ENCODE measurements at places on chromosomes 4 and X.

GRCh38 chr4:52106191-52106590, 55.1 kb downstream of the SPATA18 start:
- DNase-seq: no peak

GRCh38 chr4:169612871-169613859, 782 bp upstream of the NEK1 start:
- peak; percentile 42 for DNase-seq

GRCh38 chr4:156201050-156201449, 247.4 kb upstream of the CTSO start:
- no peak for DNase-seq

- DNase-seq: peak; percentile 37
These were observed 1.7 kb downstream of the SPRY1 start for GRCh38 chr4:123398066-123398852.

GRCh38 chrX:11282043-11282442, 11.2 kb upstream of the AMELX start:
- DNase-seq: no peak

- peak; percentile 38 for DNase-seq
These were observed 221.7 kb downstream of the BCOR start for GRCh38 chrX:39875834-39876628.

DNA sequence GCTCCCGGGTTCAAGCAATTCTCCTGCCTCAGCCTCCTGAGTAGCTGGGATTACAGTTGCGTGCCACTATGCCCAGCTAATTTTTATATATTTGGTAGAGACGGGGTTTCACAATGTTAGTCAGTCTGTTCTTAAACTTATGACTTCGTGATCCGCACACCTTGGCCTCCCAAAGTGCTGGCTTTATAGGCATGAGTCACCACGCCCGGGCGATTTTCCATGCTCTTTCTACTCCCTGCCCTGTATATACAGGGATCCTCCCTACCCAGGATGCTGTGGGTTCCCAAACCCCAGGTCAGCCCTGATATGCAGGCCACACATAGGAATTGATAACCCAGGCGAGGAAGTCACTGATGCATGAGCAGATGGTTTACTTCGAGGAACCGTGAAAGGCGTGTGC, 31.4 kb downstream of the SSX5 start:
- DNase-seq: no peak

- DNase-seq: no peak
These were observed 126.3 kb upstream of the CBR4 start for GRCh38 chr4:169136330-169136729.

- DNase-seq: no peak
These were observed 132.1 kb upstream of the TLL1 start for GRCh38 chr4:165740911-165741310.

GRCh38 chrX:109990582-109991276, 12.2 kb upstream of the TMEM164 start:
- DNase-seq: no peak

DNA sequence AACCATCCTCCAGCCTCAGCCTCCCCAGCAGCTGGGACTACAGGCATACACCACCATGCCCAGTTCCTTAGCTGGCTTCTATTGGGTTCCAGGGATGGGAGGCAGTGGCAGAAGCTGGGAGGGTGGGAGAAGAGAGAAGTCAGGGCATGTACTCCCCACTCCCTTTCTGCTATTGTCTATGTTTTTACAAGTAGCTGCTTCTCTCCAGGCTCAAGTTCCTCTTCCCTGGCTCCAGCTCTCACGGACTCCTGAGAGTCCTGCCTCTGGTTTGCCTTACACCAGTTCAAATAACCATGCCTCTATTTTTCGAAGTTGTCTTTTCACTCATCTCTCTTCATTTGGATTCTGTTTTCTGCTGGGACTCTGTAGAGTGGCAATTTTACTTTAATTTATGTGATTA, 2.9 kb downstream of the TBC1D9 start:
- no peak for DNase-seq

- no peak for DNase-seq
These were observed 143.7 kb downstream of the NAA11 start for GRCh38 chr4:79182209-79182608.

DNA sequence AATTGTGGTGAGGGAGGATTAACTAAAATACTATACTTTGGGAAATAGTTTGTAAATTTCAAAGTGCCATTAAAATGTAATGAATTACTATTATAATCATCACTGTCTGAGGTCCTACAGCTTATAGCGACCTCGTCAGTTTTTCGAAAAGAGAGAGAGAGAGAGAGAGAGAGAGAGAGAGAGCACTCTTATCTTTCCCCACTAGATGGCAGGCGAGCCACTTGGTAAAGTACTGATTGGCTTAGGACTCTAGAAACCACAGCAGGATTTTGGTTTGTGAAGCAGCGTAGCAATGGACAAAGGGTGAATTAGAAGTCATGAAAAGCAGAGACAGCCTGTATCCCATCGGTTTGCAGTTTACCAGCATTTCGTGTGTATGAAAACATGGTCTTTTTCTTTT, 52.5 kb downstream of the LINC00632 start:
- no peak for DNase-seq

GRCh38 chr4:14049946-14050345, 422.4 kb upstream of the BOD1L1 start:
- DNase-seq: no peak

GRCh38 chrX:3940000-3940610, 226.7 kb upstream of the PRKX start:
- DNase-seq: peak; percentile 18

DNA sequence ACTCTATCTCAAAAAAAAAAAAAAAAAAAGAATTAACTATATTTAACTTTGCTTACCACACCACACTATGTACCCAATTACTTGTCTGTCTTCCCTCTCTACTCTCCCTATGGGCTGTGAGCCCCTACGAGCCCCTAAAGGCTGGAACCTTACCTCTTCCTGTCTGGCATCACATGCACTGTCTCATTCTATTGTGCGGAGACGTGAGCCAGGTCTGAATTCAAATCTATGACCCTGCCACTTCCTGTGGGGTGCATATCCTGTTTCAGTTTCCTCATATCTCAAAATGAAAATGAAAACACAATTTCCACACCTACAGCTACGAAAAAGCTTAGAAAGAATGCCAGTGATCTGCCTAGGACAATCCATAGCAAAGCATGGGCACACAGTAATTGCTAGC, 42.9 kb upstream of the HS3ST1 start:
- DNase-seq: no peak

DNA sequence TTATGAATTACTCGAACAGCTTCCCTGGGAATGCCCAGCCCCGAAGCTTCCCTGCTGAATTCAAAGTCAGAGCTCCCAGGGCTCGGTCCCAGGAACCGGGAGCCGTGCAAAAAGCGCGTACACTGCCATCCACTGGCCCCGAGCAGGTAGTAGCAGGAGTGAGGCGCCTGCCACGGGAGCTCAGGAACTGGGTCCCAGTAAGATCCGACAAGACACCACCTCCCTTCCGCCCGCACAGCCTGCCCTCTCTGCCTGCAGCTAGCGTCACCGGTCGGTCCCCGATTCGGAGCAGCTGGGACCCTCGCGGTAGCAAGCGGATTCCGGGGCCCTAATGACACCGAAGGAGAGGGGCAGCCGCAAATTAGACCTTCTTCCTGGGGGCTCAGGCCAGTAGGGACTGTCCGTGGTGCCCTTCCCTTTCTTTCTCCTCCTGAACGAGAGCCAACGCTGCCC, 1.2 kb downstream of the CORIN start:
- peak; percentile 43 for DNase-seq

DNA sequence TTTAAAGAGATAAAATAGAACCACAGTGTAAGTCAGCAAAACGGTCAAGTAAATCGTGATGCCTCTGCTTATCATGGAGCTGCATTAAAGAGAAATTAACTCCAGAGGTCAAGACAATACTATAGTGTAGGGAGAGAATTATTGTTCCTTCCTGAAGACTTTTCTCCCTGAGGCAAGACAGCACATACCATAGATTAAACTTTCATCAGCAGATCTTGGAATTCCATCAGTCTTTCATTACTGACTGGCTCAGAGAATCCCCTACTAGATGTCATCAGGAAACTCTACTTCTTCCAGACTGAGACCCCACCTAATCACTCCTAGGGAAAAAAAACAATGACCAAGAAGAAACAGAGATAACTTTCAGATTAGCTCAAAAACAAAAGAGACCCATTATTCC, 131.3 kb downstream of the NSUN7 start:
- DNase-seq: no peak

DNA sequence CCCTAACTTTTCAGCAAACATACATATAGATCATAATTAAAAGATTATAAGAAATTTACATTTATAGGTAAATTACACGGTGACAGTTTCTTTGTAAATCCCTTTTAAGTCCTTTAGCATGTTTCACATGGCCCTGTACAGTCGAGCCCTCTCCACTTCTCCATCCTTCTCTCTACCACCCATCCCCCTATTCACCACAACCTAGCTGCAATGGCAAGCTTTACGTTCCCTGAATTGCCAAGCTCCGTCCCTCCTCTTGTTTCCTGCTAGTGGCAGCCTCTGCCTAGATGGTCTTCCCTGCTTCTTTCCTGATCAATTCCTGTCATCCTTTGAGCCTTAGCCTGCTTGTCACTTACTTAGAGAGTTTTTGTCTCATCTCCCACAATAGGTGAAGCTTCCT, 116.2 kb downstream of the TMA16 start:
- no peak for DNase-seq

- no peak for DNase-seq
These were observed 665 bp downstream of the PSMD10 start for GRCh38 chrX:108090491-108091263.
